A549 treated with RU486 at 1 μM for 4 hours (cell line): ENCODE measurements at places on chromosomes 3 and 15. TPM values are rescaled to one million over a fixed set of nuclear protein-coding genes. Genes with fewer than 3 reads are reported as not detected.

GABRR3 gene
- not detected in 5 replicates for total RNA-seq

CAPN3 gene
- total RNA-seq, result 0.22 to 0.87 TPM (median 0.43 TPM) in 4 of 5 replicates, not detected in the other

CCR9 gene
- not detected in 5 replicates for total RNA-seq

WDR49 gene
- total RNA-seq, result not detected in 5 replicates

ZPLD1 gene
- total RNA-seq, result 0.08 TPM in 1 of 5 replicates, not detected in the others

UACA gene
- total RNA-seq, result 46.5 to 59.4 TPM (median 49.1 TPM) in 5 replicates

NOX5 gene
- total RNA-seq, result 0.19 to 0.38 TPM (median 0.29 TPM) in 5 replicates

RTP4 gene
- total RNA-seq, result not detected in 5 replicates

KNL1 gene
- 4.4 to 8.1 TPM (median 7.0 TPM) in 5 replicates for total RNA-seq

ISG20 gene
- 33.2 to 45.0 TPM (median 38.8 TPM) in 5 replicates for total RNA-seq

HESX1 gene
- total RNA-seq, result 0.23 to 0.26 TPM (median 0.24 TPM) in 3 of 5 replicates, not detected in the others

TERB2 gene
- not detected in 5 replicates for total RNA-seq

XCR1 gene
- total RNA-seq, result not detected in 5 replicates

STAB1 gene
- total RNA-seq, result not detected in 5 replicates

FANCD2OS gene
- not detected in 5 replicates for total RNA-seq

ZNF80 gene
- not detected in 5 replicates for total RNA-seq

LEKR1 gene
- 0.53 to 1.00 TPM (median 0.70 TPM) in 5 replicates for total RNA-seq

PIERCE2 gene
- total RNA-seq, result 1.8 to 4.8 TPM (median 4.3 TPM) in 5 replicates

NLGN1 gene
- total RNA-seq, result not detected in 5 replicates

ST8SIA2 gene
- total RNA-seq, result 0.16 to 0.80 TPM (median 0.54 TPM) in 5 replicates

ISLR gene
- 0.14 to 0.59 TPM (median 0.25 TPM) in 5 replicates for total RNA-seq

RPL39L gene
- 49.3 to 61.6 TPM (median 52.4 TPM) in 5 replicates for total RNA-seq

CEP97 gene
- 3.1 to 6.8 TPM (median 5.3 TPM) in 5 replicates for total RNA-seq

PRSS50 gene
- not detected in 5 replicates for total RNA-seq

RHCG gene
- total RNA-seq, result 30.6 to 43.6 TPM (median 33.0 TPM) in 5 replicates

GOLGA6B gene
- 0.09 TPM in 1 of 5 replicates, not detected in the others for total RNA-seq

FBXW12 gene
- not detected in 5 replicates for total RNA-seq

GCSAM gene
- total RNA-seq, result not detected in 5 replicates

MLH1 gene
- total RNA-seq, result 31.4 to 44.6 TPM (median 32.2 TPM) in 5 replicates
